ENCODE measurements at places on chromosomes 12 and 14.

DNA sequence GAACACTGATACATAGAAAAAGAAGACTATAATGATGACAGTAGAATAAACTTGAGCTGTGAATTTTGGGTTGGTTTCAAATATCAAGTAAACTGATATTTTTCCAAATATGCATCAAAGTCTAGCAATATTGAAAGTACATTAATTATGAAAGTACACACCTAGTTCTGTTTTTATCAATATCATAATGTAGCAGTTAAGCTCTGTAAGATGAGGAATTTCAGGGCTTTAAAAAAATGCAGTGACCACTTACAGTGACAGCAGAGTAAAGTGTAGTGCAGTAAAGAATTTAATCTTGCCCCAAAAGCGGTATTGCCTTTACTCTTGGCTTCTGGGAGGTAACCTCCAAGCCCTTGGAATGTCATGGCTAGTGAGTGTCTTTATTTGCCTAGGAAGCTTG, 102.9 kb upstream of the ABCD2 start:
- no peaks in the 10 kb centered on the region for H3K36me3 ChIP-seq
- no peak for DNase-seq
- no peaks in the 10 kb centered on the region for H3K4me1 ChIP-seq
- no peak overlapping the region for H3K27ac ChIP-seq
- no peak overlapping the region for H3K4me3 ChIP-seq

GRCh38 chr14:68791902-68792677, 777 bp downstream of the ZFP36L1 start:
- H3K4me3 ChIP-seq: peak overlapping the region; percentile 95
- H3K27ac ChIP-seq: peak overlapping the region; percentile 100
- peaks cover 51% of the 10 kb centered on the region for H3K4me1 ChIP-seq
- H3K27me3 ChIP-seq: no peaks in the 10 kb centered on the region

GRCh38 chr12:18632848-18633247, 105.0 kb downstream of the PLCZ1 start:
- H3K27me3 ChIP-seq: no peaks in the 10 kb centered on the region
- H3K4me1 ChIP-seq: no peaks in the 10 kb centered on the region
- no peaks in the 10 kb centered on the region for H3K36me3 ChIP-seq
- no peak overlapping the region for H3K4me3 ChIP-seq
- no peak for DNase-seq

- peak; percentile 74 for DNase-seq
- peaks cover 6% of the 10 kb centered on the region for H3K4me1 ChIP-seq
- H3K27me3 ChIP-seq: no peaks in the 10 kb centered on the region
- H3K27ac ChIP-seq: no peak overlapping the region
- H3K4me3 ChIP-seq: no peak overlapping the region
These were observed 16.4 kb upstream of the SP7 start for GRCh38 chr12:53352331-53353256.

DNA sequence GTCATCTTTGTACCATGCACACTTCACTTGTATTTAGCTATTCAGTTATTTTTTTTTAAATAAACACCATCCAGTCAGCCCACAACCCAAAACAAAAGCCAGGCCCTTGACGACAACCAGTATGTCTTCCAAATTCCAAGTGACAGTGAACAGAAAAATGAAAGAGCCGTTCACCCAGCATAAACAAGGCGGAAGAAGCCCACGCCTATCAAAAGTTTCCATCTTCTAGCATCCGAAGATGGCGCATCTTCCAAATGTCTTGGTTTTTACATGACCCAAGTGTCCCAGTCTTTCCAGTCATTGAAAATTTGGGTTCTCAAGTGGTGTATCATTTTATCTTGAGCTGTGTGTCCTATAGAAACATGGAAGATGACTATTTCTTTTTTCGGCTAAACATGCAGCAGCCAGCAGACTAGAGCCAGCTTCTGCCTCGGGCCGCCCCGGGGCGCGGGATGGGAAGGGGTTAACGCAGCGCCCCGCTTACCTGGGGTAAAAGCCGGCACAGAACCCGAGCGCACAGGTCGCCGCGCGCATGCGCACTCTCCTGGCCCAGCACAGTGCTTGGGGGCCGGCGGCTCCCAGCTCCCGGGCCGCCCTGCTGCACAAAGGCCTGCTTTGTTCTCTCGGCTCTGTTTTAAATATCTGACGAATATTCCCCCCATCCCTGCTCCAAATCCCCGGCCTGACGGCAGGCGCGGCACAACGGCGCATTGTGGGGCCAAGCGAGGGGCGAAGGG, 164.8 kb downstream of the ZFP36L1 start:
- H3K27ac ChIP-seq: peak overlapping the region; percentile 37
- peak overlapping the region; percentile 37 for H3K4me3 ChIP-seq
- H3K27me3 ChIP-seq: no peaks in the 10 kb centered on the region

DNA sequence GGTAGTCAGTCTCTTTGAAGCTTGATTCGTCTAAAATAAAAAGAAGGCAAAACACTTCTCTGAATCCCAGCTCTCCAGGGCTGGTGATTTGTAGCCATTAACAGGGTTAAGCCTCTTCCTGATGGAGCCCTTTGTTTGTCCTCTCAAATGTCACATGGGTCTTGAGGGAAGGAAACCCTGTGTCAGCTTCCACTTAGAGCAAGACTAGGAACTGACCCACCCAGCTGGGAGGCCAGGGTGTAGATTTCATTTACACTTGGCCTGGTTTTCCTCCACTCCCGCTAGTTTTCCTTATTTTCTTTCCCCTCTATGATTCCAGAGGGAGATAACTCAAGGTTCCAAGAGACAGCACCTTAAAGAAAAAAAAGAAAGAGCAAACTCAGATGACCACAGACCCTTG, 230.5 kb upstream of the EGLN3 start:
- no peaks in the 10 kb centered on the region for H3K4me1 ChIP-seq
- no peaks in the 10 kb centered on the region for H3K27me3 ChIP-seq
- no peaks in the 10 kb centered on the region for H3K36me3 ChIP-seq
- no peak overlapping the region for H3K27ac ChIP-seq
- no peak for DNase-seq

DNA sequence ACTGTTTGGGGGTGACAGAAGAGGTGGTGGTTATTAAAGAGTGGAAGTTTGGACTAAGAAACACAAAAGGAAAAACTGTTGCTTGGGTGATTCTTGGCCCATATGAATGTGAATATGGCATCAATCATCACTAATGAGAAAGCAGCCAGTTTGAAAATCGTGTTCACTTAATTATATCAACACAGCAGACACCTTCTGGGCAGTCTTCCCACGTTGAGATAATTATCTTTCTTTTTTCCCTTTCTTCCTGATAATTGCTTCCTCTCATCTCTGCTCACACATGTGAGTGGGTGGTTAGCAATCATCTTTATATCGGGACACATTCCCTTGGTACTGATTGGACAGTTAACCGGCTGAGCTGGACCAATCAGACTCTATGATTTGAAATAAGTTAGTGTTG, 539.7 kb downstream of the AACS start:
- H3K4me3 ChIP-seq: no peak overlapping the region
- no peaks in the 10 kb centered on the region for H3K27me3 ChIP-seq
- DNase-seq: no peak
- no peak overlapping the region for H3K27ac ChIP-seq
- no peaks in the 10 kb centered on the region for H3K36me3 ChIP-seq

DNA sequence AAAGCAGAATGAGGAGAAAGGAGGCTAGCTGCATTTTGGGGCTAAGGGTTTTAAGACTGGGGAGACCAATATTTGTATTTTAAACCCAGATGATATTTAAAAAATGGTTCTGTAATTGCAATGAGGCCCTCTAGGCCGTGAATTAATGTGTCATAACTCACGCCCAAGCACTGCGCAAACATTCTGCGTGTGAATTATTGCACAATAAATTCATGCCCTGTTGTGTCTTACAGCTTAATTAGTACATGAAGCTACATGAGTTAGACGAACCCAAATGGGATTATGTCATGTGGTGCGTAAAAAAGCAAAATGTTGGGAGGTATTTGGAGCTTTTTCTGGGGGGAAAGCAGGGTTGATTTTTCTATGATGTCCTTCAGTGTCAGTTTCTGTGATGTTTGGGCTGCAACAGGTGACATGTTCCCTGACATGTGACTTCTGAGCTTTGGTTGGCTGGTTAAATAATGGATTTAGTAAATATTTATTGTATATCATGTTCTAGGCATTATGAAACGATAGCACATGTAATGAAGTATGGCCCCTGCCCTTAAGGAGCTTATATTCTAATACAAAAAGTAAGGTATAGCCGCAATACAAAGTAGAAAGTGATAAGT, 30.4 kb upstream of the CISTR start:
- DNase-seq: no peak
- no peaks in the 10 kb centered on the region for H3K36me3 ChIP-seq
- peaks cover 10% of the 10 kb centered on the region for H3K27me3 ChIP-seq

DNA sequence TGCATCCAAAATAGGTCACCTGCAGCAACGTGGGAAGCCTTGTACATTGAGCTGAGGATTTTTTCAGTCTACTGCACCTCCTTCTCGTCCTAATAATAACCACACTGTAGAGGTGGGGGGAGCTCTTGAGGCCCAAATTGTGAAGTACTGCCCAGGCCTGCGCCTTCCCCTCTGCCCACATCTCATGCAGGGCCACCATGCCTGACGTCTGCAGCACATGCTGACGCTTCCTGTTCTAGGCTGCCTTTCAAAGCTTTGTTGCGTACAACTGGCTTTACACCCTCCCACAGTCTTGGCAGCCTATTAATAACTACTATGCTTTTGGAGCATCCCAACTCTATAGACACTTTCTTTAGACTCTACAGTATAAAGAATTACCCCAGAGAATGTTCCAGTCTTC, 26.5 kb upstream of the TTC7B start:
- no peak overlapping the region for H3K4me3 ChIP-seq
- no peaks in the 10 kb centered on the region for H3K27me3 ChIP-seq
- no peaks in the 10 kb centered on the region for H3K36me3 ChIP-seq

GRCh38 chr14:90379106-90379505, 17.7 kb upstream of the CALM1 start:
- H3K4me3 ChIP-seq: no peak overlapping the region
- no peak for DNase-seq
- H3K27ac ChIP-seq: no peak overlapping the region
- H3K27me3 ChIP-seq: peaks cover 3% of the 10 kb centered on the region
- no peaks in the 10 kb centered on the region for H3K36me3 ChIP-seq
- H3K4me1 ChIP-seq: peaks cover 8% of the 10 kb centered on the region

DNA sequence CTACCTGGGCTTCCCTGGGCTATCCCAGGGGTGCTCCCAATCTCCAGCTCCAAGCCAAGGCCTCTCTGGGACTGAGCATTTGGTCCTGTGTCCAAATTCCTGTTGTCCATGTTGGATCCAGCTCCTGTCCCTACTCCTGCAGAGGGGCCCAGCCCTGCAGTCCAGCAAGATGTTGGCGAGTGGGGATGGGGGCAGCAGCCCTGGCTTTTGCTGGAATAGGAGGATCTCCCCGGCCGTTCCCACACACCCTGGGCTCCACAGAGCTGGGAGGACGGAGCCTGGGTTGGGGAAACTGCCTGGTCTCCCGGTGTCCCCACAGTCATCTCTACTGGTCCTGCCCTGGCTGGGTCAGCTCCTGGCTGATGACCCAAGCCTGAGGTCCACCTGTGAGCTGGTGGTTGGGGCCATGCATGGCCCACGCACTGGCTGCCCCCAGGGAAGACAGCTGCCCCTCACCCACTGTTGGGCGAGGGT, 219.6 kb upstream of the C14orf180 start:
- no peak for DNase-seq
- H3K4me1 ChIP-seq: no peaks in the 10 kb centered on the region

DNA sequence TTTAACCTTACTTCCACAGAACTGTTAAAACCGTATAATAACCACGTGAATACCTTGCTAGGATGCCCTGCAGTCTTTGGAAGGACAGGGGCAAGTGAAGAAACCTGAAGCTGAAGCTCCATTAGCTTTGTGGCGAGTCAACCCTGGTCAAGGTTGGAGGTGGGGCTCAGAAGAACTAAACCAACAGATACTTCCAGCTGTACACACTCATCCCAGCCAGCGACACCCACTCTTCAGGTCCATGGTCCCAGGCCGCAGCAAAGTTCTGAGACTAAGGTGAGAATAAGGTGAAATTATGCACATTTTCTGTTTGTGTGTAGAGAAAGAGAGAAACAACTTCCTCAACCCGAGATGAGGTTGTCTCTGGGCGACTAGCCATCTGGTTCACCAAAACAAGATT, 77.6 kb downstream of the NTF3 start:
- H3K4me1 ChIP-seq: no peaks in the 10 kb centered on the region
- H3K36me3 ChIP-seq: no peaks in the 10 kb centered on the region
- no peak for DNase-seq

- no peak overlapping the region for H3K4me3 ChIP-seq
- H3K27me3 ChIP-seq: no peaks in the 10 kb centered on the region
- no peaks in the 10 kb centered on the region for H3K4me1 ChIP-seq
- no peak for DNase-seq
These were observed 38.7 kb upstream of the MTERF2 start for GRCh38 chr12:107025671-107026070.

DNA sequence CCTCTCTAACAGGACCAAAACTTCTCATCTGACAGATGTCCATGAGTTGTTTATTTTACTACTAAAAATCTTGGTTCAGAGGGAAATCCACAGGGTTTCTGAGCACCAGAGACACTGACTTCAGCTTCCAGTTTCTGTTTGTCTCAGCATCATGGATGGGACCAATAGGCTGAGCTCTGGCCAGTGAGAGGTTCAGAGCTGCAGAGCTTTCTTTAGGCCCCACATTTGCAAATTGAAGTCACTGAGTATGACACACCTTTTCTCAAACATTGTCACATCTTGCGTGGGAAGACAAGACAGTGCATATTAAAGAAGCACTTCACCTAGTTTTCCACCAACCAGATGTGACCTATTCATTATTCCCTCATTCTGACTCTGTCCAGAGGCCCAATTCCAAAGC, 45.2 kb downstream of the RDH12 start:
- no peak overlapping the region for H3K4me3 ChIP-seq
- DNase-seq: no peak
- H3K27me3 ChIP-seq: no peaks in the 10 kb centered on the region
- no peak overlapping the region for H3K27ac ChIP-seq
- H3K4me1 ChIP-seq: no peaks in the 10 kb centered on the region

DNA sequence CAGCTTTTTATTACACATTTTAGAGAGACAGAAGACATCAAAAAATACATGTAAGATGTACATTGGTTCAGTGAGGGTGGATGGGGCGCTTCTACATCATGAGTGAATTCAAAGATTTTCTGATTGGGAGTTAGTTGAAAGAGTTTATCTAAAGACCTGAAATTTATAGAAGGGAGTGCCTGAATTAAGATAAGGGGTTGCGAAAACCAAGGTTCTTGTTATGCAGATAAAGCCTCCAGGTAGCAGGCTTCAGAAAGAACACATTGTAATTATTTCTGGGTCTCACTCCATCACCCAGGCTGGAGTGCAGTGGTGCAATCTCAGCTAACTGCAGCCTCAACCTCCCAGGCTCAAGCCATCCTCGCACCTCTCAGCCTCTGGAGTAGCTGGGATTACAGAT, 26.2 kb upstream of the TMPO start:
- no peak for DNase-seq
- no peaks in the 10 kb centered on the region for H3K36me3 ChIP-seq
- H3K4me3 ChIP-seq: no peak overlapping the region
- no peak overlapping the region for H3K27ac ChIP-seq

DNA sequence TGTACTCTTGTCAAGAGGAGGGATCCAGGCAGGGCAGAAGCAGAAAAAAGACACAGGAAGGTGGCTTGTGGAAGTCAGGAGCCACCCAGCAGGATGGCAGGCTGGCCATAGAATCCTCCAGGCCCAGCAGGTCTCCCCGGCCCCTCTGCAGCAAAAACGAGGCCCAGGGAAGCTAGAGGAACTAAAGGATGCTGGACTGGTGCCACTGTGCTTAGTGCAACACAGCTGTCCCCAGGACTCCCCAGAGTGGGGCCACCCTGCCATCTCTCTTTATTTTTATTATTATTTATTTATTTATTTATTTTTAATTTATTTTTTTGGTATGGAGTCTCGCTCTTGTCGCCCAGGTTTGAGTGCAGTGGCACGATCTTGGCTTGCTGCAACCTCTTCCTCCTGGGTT, 54.1 kb downstream of the PITPNM2 start:
- DNase-seq: no peak
- no peak overlapping the region for H3K27ac ChIP-seq
- H3K4me3 ChIP-seq: no peak overlapping the region
- peaks cover 2% of the 10 kb centered on the region for H3K36me3 ChIP-seq
- H3K27me3 ChIP-seq: no peaks in the 10 kb centered on the region
- H3K4me1 ChIP-seq: peaks cover 9% of the 10 kb centered on the region
